ENCODE measurements at places on chromosomes 1 and 21. TPM values are rescaled to one million over a fixed set of nuclear protein-coding genes. Genes with fewer than 3 reads are reported as not detected.

DNA sequence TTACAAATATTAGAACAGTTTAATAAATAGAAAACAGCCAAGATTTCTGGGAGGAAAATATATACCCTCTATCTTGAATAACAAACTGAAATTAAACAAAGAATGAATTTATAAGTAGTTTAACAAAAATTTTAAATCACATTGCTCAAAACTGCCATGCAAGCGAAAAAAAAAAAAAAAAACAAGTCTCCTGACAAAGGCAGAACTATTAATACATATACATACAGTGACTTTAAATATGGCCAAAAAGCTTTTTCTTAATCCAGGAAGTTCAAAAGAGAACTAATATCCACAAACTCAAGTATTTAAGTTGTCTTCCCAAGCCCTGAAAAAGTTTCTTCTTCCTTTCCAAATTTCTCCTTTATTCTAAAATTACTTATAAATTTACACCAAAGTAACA is 63.5 kb upstream of the MUTYH start:
- no peak for DNase-seq

- DNase-seq, result no peak
These were observed 207.0 kb upstream of the MAP1LC3C start for GRCh38 chr1:242205622-242206489.

DNA sequence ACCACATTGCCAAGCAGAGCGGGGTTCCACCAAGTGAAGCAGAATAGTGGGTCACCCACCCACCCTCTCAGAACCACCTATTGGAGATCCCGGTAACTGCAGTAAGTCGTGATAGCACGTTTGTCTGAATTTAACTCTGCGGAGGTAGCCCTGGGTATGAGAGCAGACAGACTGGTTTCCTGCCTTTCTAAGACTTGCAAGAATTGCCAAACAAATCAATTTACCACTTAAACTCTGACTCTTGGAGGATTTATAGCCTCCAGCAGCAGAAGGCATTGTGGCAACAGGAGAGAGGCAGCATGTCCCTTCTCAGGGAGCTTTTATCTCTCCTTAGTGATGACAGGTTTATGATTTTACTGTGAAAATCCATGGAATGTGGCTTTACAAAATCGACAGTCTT is 287.9 kb upstream of the FMN2 start:
- no peak for DNase-seq

- DNase-seq, result no peak
These were observed 171.4 kb upstream of the GALNT2 start for GRCh38 chr1:229895605-229896004.

- DNase-seq, result no peak
These were observed 115.7 kb downstream of the GRIK3 start for GRCh38 chr1:36918604-36919003.

DNA sequence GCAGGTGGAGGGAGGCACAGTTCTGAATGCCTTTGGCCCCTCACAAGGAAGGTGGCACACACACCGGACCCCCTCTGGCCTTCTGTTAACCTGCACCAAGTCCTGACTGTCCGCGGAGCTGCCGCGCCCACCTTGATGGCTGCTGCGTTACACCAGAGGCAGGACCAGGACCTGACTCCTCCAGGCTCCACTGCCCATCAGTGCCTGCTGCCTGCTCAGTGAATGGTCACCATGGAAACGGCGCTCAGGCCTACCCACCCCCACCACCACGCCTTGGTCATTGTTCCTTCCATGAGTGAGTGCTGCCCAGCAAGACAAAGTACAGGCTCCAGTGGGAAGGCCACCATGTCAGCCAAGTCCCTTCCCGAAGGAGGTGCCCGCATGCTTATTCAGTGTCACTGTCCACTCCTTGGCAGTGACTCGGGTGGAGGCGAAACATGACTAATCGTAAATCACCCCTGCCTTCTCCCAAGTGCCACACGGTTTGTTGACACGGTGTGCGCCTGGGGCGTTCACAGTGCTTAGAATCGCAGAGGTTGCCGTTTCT is 57.3 kb downstream of the SLC37A1 start:
- no peak for DNase-seq

Gene AQP10
- total RNA-seq, result not detected

Gene LIPI
- not detected for total RNA-seq

- DNase-seq, result no peak
These were observed 86.8 kb downstream of the PLA2G4A start for GRCh38 chr1:186915555-186915954.

DNA sequence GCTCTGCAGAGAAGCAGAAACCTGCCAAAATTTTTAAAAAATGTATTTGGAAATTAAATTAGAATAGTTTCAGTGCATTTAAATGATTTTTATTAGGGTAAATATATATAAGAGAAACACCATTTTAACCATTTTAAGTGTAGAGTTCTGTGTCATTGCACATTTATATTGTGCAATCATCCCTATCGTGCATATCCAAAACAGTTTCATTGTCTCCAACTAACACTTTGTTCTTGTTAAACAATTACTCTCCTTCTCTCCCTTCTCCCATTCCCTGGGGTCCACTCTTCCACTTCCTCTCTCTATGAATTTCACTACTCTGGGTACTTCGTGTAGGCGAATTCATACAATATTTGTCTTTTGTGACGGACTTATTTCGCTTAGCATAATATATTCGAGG is 6.0 kb upstream of the OR2L8 start:
- DNase-seq, result no peak

Gene CACNA1S
- not detected for total RNA-seq

- DNase-seq, result no peak
These were observed 852.1 kb downstream of the PLA2G4A start for GRCh38 chr1:187680823-187681222.

Gene TMEM52
- total RNA-seq, result 1.2 TPM

GRCh38 chr21:34261841-34262468 is 101.9 kb upstream of the KCNE2 start:
- DNase-seq, result no peak
